ENCODE measurements at places on chromosomes 7 and 10. TPM values are rescaled to one million over a fixed set of nuclear protein-coding genes. Genes with fewer than 3 reads are reported as not detected.

DNA sequence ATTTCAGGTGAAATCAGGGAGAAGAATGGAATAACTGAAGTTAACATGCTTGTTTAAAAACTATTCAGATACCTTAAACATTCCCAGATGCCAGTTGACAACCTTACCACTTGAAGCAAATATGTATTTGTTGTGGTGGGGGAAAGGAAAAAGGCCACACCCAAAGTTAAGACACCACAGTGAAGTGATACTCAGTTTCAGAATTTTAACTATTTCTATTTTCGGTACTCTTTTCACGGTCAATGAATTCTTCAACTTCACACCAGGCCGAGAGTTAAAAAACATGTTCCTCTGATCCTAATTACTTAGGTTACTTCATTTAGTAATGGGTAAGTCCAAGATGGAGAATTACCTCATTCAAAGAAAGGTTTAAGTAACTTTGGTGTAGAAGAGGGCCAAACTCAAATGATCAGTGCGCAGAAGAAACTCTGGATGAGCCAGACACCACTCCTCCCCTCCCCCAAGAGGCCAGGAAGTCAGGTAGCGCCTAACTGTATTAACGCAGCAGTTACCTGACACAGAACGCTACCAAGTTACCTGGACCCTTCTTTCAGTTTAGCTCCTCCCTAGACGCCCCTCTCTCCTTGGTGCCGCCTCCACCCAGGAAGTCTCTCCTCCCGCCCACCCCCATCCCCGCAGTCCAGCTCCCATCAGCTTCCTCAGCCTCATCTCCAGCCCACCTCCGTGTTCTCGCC lies 700 bp downstream of the MTPN start:
- H3K36me3 ChIP-seq: peaks cover 24% of the 10 kb centered on the region
- peak overlapping the region; percentile 91 for H3K27ac ChIP-seq
- peak; percentile 55 for DNase-seq
- peak overlapping the region; percentile 98 for H3K4me3 ChIP-seq
- peaks cover 70% of the 10 kb centered on the region for H3K4me1 ChIP-seq
- no peaks in the 10 kb centered on the region for H3K27me3 ChIP-seq

DNA sequence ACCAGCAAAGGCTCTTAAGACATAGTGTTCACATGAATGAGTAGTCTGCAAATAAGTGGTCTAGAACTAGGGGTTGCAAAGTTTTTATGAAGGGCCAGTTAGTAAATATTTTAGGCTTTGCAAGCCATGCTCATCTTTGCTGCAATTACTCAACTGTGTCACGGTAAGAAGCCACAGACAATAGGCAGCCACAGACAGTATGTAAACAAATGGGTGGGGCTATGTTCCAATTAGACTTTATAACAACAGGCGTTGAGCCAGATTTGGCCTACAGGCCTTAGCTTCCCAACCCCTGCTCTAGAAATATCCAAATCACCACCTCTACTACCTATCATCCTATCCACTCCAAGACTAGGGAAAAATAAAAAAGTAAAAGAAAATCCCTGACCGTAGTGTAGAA lies 9.2 kb downstream of the IKZF5 start:
- no peak for DNase-seq
- peaks cover 18% of the 10 kb centered on the region for H3K36me3 ChIP-seq
- H3K27ac ChIP-seq: no peak overlapping the region
- H3K27me3 ChIP-seq: no peaks in the 10 kb centered on the region

DNA sequence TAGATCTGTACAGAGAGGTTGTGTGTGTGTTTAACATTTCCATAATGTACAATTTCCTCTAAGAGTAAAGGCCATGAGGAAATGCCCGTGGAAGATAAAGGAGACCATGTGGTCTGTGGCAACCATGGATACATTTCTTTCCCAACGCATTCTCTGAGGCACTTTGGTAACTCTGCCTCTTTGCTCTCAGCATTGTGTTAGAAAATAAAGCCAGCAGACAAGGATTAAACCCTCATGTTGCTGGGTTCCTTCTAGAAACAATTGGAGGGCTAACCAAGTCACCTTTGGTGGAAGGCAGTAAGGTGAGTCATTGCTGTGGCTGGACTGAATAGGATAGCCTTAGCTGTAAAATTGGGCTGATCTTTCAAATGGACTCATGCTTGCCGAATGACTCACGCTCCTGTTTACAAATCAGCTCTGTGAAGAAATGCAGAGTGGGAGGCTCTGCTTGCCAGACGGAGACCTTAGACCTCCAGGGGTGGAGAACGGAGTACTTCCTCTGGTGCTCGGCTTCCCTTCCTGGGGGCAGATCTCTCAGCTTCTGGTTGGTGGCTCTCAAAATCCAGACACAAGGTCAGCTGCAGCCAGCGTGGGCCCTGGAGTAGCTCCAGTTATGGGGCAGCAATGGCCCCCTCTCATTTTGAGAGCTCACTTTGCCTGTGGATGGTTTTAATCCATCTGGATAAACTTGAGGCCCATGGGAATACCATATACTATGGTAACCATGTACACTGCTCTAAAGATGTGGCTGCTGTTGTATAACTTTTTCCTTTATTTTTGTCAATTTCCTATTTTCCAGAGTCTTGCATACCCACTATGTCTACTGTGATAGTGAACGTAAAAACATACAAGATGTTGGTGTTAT lies 137.3 kb downstream of the TCF7L2 start:
- no peak overlapping the region for H3K27ac ChIP-seq
- DNase-seq: no peak
- no peaks in the 10 kb centered on the region for H3K36me3 ChIP-seq
- H3K27me3 ChIP-seq: no peaks in the 10 kb centered on the region
- no peak overlapping the region for H3K4me3 ChIP-seq

Gene CYP26C1
- 0.07 TPM for total RNA-seq

Gene ANLN
- total RNA-seq: 100 TPM

Gene MBL2
- not detected for total RNA-seq

- H3K4me1 ChIP-seq: no peaks in the 10 kb centered on the region
- no peak for DNase-seq
- H3K4me3 ChIP-seq: no peak overlapping the region
- no peak overlapping the region for H3K27ac ChIP-seq
- H3K36me3 ChIP-seq: no peaks in the 10 kb centered on the region
Measured at GRCh38 chr10:79947083-79947415, 1.9 kb downstream of the SFTPD start.

DNA sequence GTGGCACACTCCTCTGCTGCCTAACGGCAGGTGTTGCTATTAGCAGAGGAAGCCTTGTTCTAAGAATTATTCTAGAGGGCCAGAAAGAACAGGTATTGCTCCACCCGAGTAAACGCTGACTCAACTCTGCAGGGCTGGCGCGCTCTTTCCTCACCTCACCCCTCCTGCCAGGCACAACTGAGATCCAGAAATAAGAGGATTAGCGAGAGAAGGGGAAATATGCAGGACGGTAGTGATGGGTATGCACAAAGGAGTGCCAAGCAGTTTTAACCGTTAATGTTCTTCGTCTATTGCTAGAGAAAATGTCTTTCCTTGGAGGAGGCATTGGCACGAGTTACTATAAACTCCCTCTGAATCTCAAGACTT lies 369 bp upstream of the SCIN start:
- no peak for DNase-seq
- H3K36me3 ChIP-seq: no peaks in the 10 kb centered on the region
- peaks cover 41% of the 10 kb centered on the region for H3K27me3 ChIP-seq
- peak overlapping the region; percentile 67 for H3K4me3 ChIP-seq

Gene MICALL2
- 2.7 TPM for total RNA-seq

GRCh38 chr10:112815269-112816032 lies 134.6 kb upstream of the TCF7L2 start:
- H3K36me3 ChIP-seq: no peaks in the 10 kb centered on the region
- no peak for DNase-seq
- no peak overlapping the region for H3K27ac ChIP-seq
- no peak overlapping the region for H3K4me3 ChIP-seq
- H3K4me1 ChIP-seq: peaks cover 28% of the 10 kb centered on the region
- no peaks in the 10 kb centered on the region for H3K27me3 ChIP-seq

DNA sequence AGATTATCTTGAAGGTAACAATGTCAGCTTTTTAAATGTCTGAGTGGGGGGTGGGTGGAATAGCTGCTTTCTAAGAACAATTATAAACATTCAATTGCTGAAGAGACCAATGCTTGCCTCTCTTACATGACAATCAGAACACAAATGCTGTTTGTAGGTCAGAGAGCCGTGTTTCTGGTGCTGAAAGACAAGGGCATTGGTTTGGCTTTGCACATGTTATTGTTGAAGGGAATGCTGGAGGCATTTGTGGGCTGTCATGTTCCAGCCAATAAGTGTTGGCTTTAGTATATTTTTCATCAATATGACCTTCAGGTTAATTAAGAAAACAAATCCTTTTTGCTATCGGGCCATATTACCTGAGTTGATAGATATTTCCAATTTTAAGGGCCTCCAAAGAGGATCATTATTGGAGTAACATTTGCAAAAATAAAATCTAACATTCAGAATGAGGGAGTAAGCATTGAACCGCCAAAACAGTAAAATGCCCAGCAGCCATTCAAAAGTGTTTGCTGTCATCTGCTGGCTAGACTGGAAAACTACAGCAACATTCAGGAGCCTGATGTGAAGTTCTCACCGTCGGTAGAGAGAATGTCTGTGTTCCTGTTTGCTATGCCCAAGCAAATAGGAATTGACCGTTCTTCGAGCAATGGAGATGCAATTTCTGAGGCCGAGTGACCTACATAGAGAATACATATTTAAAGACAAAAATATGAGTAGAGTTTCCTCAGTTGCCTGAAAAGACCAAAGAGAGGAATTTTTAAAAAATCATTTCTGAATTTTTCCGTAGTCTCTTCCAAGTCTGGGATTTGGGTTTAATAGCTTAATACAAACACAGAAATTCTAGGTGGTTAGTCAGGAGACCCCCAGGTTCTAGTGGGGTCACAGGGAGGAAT lies 118.9 kb downstream of the APBB1IP start:
- no peak overlapping the region for H3K4me3 ChIP-seq
- H3K4me1 ChIP-seq: peaks cover 1% of the 10 kb centered on the region
- H3K36me3 ChIP-seq: peaks cover 48% of the 10 kb centered on the region
- peak; percentile 53 for DNase-seq

DNA sequence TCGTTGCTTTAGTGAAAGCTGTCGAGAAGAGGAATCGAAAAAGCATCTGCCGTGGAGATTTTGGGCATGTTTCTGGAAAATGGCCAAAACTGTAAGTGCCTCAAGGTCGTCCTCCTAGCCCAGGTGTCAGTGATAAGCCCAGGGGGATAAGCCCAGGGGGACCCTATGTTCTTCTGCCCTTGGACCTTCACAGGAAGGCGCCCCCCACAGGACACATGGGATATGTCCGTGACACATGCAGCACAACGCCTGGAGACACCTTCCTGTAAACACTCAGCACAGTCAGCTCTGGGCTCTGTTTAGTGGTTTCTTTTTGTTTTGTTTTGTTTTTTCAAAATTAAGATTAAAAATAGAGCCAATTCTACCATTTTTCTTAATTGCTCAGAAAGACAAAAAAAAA lies 272.7 kb downstream of the KLF6 start:
- no peak for DNase-seq
- peaks cover 2% of the 10 kb centered on the region for H3K27me3 ChIP-seq
- no peak overlapping the region for H3K4me3 ChIP-seq
- no peak overlapping the region for H3K27ac ChIP-seq
- H3K4me1 ChIP-seq: peaks cover 7% of the 10 kb centered on the region

- H3K36me3 ChIP-seq: peaks cover 10% of the 10 kb centered on the region
- H3K27me3 ChIP-seq: no peaks in the 10 kb centered on the region
- H3K27ac ChIP-seq: no peak overlapping the region
- no peak overlapping the region for H3K4me3 ChIP-seq
- H3K4me1 ChIP-seq: peaks cover 10% of the 10 kb centered on the region
Measured at GRCh38 chr10:14670551-14671240, 104.0 kb downstream of the FAM107B start.

DNA sequence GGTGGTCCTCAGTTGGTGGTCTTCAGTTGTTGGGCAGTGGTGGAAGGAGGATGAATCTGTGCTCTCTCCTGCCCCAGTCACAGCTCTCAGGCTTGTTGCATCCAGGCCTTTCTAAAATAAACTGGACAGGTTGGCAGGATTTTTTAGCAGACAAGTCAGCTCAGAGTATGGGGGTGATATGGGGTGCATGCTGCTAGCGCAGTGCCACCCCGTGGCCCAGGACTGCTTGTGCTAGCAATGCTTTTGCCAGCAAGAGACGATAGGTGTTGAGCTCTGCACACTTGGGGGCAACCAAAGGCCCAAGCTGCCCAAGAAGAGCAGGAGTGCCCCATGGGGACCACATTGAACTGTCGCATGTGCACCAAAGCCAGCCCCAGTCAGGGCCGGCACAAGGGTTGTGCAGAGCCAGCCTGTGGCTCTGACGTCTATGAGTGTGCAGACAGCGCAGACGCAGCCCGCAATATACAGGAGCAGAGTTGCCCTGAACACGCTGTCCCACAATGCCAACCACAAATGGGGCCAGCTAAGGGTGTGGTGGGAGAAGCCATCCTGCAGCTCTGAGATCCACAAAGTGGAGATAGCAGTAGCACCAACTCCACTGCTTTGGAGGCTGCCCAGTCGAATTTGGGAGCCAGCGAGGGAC lies 49.8 kb upstream of the PDSS1 start:
- H3K27me3 ChIP-seq: peaks cover 6% of the 10 kb centered on the region
- no peaks in the 10 kb centered on the region for H3K4me1 ChIP-seq
- H3K4me3 ChIP-seq: no peak overlapping the region

DNA sequence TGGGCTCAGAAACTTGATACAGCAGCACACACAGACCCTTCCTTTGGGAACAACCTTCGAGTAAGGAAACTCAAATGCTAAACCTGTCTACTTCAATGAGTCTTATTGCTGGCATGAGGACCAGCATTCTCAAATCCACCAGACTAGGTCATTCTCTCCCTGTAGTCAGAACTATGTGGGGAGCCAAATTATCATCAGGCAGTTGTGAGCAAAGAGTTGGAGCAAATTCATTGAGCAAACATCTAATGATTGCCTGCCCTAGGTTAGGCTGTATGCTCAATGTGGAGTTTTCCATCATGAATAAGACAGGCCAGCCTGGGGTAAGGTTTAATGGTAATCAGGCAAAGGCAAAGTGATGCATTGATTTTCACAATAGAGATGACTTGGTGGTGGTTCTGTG lies 3.6 kb downstream of the EPDR1 start:
- no peak overlapping the region for H3K27ac ChIP-seq
- H3K36me3 ChIP-seq: no peaks in the 10 kb centered on the region
- H3K27me3 ChIP-seq: peaks cover 35% of the 10 kb centered on the region
- H3K4me3 ChIP-seq: no peak overlapping the region
- DNase-seq: no peak

DNA sequence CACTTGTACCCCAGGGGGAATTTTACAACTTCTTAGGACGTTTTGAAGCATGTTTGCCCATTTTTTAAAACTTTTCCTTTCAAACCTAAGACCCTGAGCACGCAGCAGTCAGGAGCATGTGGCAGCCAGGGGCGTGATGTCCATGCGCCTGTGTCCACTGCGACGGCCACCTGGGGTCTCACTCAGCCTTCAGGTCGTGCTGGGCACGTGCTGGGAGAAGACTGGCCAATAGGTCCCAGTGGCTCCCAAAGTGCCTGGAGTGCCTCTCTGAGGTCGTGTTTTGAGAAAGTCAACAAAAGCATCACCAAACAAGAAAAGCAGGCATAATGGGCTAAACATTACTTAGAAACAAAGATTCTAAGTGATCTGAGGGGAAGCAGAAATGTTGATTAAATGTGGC lies 14.8 kb downstream of the LRRC27 start:
- H3K4me1 ChIP-seq: no peaks in the 10 kb centered on the region
- no peak overlapping the region for H3K27ac ChIP-seq
- H3K4me3 ChIP-seq: no peak overlapping the region
- no peaks in the 10 kb centered on the region for H3K27me3 ChIP-seq
- H3K36me3 ChIP-seq: peaks cover 4% of the 10 kb centered on the region
